ENCODE measurements at places on chromosomes 4 and X.

GRCh38 chr4:141900856-141901255 is 264.5 kb downstream of the IL15 start:
- no peak for DNase-seq

DNA sequence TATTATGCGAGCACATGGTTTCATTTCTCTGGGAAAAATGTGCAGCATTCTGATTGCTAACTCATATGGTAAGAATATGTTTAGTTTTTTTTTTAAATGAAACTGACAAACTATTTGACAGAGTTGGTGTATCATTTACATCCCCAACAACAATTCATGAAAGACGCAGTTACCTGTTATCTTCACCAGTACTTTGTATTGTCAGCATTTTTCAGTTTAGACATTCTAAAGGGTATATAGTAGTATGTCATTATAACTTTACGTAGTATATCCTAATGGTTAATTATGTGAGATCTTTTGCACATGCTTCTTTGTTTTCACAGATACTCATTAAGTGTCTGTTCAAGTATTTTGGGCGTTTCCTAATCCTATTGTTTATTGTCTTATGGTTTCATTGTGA is 891.1 kb upstream of the AGA start:
- no peak for DNase-seq

DNA sequence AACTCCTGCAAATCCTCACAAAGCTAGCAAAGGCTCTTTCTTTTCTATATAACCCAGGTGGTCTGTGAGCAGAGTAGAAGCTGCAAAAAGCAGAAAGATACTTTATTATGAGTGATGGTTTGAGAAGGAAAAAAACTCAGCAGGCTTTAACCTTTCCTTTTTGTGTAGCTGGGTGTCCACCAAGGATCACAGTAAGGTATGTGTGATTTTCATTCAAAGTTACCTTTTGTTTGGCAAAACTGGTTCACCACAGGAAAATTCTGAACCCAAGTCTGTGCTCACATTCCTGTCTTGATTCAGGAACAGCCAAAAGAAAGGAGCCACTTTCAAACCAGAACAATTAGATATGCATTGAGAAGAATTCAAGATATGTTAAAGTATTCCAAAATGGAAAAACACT is 35.7 kb downstream of the FRAS1 start:
- DNase-seq: no peak

- no peak for DNase-seq
Observed at GRCh38 chrX:73457306-73457705, 10.5 kb downstream of the CDX4 start.
